ENCODE measurements at places on chromosomes 3 and 15.

GRCh38 chr3:53267766-53268165, 11.9 kb upstream of the TKT start:
- no peak for DNase-seq

DNA sequence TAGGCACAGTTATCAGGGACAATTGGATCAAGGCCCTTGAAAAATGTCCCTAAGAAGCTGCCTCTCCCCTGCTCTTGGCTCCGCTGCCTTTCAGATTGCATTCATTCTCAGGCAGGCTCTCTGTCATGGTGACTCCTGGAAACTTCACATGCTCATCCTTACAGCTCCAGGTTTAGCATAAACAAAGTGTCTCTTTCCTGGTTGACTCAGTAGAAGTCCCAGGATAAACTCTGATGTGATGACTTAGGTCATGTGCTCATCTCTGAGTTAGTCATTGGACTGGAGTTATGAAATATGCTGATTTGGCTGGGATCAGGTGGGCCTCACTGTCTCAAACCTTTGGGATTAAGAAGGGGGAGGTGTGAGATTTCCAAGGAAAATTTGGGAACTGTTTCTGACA, 243.8 kb downstream of the ZNF621 start:
- no peak for DNase-seq

GRCh38 chr3:112642912-112643506, 2.1 kb upstream of the CCDC80 start:
- DNase-seq = no peak

DNA sequence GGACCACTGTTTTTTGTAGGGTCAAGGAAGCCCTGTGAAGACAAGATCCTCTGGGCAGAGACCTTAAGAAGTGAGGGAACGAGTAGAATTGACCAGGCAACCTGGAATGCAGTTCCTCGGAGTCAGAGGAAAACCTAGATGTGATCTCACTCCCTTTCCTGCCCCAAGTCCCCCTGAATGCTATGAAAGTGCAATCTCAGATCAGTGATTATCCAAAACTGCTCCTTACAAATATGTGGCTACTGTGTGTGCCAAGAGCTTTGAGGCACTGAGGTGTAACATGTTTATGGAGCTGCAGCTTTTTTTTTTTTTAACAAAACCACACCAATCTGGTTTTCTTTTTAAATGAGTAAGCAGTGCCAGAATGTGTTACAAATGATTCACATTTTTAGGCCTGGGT, 35.8 kb downstream of the THSD4 start:
- DNase-seq = no peak

DNA sequence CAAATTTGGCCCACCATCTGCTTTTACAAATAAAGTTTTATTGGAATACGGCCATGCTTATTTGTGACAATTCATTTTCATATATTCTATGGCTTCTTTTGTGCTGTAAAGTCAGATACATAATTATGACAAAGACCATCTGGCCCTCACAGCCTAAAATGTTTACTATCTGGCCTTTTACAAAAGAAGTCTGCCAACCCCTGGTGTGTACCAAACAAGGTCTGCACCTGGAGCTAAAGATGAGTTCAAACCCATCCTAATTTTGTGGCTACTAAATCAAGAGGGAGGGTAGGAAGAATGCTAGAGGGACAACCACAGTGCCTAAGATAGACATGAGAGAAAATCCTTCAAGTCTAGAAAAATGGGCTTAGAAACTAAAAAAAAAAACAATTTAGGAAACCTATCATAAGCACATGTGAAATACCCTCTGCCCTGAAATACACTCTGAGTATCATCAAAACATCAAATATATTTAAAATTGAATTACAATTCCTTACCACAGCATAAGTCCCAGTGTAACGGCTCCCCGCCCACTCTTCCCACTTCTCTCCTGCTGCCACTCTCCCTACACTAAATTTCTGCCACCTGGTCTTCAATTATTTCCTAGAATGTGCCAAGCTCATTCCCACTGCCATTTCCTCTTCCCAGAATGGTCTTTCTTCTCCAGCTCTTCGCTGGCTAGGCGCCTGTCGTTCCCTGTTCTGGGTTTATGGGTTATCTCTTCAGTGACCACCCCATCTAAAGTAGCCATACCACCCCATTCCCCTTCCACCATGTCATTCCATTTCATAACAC, 950.7 kb upstream of the CFAP20DC start:
- DNase-seq = no peak

DNA sequence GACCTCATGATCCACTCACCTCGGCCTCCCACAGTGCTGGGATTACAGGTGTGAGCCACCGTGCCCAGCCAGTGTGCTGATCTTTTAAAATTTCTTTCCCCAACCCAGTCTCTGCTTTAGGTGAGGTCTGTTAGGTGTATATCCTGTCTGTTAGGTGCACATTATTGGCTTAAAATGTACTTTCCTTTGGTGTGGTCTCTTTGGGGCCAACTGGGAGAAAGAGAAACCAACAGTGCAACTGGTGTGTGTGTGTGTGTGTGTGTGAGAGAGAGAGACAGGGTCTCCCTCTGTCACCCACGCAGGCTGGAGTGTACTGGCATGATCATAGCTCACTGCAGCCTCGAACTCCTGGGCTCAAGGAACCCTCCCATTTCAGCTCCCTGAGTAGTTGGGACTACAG, 50.3 kb upstream of the GNB5 start:
- DNase-seq = no peak

GRCh38 chr15:53549697-53550305, 209.7 kb downstream of the WDR72 start:
- no peak for DNase-seq

- DNase-seq = no peak
Measured at GRCh38 chr15:97061392-97061791, 730.9 kb downstream of the NR2F2 start.

- DNase-seq = no peak
Measured at GRCh38 chr3:112053229-112053628, 18.7 kb downstream of the TMPRSS7 start.

GRCh38 chr3:128309026-128309425, 155.7 kb downstream of the EEFSEC start:
- DNase-seq = no peak
